ENCODE measurements at places on chromosomes 3 and 15.

DNA sequence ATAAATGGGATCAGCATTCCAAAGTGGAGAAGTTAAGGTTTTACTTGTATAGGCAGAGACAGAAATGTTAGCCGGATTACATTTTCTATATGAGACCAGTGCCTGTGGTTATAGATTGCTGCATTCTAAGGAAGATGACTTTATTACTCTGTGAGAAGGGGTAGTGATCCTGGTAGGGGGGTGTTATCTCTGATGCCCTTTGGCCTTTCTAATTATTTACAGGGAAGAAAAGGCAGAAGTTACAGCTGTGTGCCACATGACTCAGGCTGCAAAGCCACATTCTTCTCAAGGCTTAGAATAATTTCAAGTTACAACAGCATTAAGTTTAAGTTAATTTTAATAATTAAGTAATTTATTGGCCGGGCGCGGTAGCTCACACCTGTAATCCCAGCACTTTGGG is 2.2 kb upstream of the TMC3 start:
- peaks cover 16% of the 10 kb centered on the region for H3K27me3 ChIP-seq
- no peak overlapping the region for H3K27ac ChIP-seq
- DNase-seq: no peak
- H3K36me3 ChIP-seq: peaks cover 2% of the 10 kb centered on the region
- no peaks in the 10 kb centered on the region for H3K4me1 ChIP-seq

DNA sequence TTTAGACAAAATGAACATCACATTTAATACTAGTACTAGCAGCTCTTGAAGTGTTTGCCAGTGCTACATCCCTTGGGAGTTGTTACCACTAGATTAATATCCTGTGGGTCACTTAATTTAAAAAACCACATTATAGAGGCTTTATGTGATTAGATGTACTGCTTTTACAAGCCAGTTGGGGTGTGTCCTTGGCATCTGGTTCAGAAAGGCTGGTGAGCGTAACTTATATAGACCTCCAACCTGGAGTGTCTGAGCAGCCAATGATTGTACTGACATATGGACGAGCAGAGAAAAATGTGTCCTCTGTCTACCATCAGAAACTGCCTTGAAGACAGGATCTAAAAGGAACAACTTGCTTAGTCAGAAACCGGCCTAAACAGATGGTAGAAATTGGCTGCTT is 306.2 kb upstream of the ATP11B start:
- H3K27me3 ChIP-seq: no peaks in the 10 kb centered on the region
- no peak overlapping the region for H3K4me3 ChIP-seq
- no peaks in the 10 kb centered on the region for H3K36me3 ChIP-seq
- no peak overlapping the region for H3K27ac ChIP-seq
- DNase-seq: no peak

DNA sequence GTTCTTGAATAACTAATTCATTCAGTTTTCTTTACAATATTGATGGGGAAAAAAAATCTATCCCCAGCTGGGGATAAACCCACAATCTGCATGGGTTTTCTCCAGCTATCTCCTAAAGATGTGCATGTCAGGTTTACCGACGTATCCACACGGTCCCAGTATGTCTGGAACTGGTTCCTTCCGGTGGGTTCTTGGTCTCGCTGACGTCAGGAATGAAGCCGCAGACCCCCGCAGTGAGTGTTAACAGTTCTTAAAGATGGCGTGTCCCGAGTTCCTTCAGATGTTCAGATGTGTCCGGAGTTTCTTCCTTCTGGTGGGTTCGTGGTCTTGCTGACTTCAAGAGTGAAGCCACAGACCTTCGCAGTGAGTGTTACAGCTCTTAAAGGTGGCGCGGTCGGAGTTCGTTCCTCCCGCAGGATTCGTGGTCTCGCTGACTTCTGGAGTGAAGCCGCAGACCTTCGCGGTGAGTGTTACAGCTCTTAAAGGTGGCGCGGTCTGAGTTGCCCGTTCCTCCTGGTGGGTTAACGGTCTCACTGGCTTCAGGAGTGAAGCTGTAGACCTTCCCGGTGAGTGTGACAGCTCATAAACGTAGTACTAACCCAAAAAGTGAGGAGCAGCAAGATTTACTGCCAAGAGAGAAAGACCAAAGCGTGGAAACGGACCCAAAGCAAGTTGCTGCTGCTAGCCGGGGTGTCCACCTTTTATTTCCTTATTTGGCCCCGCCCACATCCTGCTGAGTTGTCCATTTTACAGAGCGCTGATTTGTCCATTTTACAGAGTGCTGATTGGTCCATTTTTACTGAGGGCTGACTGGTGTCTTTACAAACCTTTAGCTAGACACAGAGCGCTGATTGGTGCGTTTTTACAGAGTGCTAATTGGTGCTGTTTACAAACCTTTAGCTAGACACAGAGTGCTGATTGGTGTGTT is 195.1 kb upstream of the NR2F2 start:
- H3K4me1 ChIP-seq: no peaks in the 10 kb centered on the region
- no peak overlapping the region for H3K27ac ChIP-seq
- no peaks in the 10 kb centered on the region for H3K27me3 ChIP-seq

DNA sequence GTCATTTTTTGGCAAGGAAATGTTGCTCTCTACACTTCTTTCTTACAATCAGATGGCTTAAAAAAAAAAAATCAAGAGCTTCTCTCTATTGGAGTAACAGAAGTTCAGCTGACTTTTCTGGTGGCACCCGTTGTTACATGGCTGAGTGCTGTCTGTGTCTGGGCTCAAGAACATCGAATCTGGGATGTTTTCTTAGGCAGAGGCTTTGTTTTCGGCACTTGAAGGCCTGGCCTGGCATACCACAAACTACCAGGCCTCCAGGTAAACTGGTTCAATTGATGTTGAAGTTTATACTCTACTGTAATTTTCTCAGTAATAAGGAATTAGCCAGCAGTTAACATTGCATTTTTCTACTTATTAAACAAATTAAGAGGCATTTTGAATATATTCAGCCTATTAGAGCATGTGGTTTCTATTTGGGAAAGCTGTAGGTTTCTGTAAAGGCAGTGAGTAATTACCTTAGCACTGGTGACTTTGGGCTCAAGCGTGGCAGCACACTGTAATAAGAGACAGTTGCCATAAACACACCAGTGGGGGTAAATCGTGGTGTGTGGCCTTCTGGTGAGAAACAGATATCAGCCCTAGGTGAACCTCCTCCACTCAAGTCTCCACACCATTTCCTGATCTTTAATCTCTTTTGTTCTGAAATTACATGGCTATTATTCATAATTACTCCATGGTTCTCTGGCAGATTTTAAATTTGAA is 544.7 kb downstream of the MECOM start:
- H3K4me3 ChIP-seq: no peak overlapping the region
- H3K36me3 ChIP-seq: no peaks in the 10 kb centered on the region
- H3K27me3 ChIP-seq: peaks cover 6% of the 10 kb centered on the region
- DNase-seq: no peak
- H3K27ac ChIP-seq: no peak overlapping the region
- no peaks in the 10 kb centered on the region for H3K4me1 ChIP-seq
